ENCODE measurements at places on chromosomes 2 and 18.

GRCh38 chr2:156099382-156099781 lies 233.1 kb downstream of the NR4A2 start:
- DNase-seq = no peak

- no peak for DNase-seq
Measured at GRCh38 chr18:35506024-35506712, 8.4 kb upstream of the INO80C start.

DNA sequence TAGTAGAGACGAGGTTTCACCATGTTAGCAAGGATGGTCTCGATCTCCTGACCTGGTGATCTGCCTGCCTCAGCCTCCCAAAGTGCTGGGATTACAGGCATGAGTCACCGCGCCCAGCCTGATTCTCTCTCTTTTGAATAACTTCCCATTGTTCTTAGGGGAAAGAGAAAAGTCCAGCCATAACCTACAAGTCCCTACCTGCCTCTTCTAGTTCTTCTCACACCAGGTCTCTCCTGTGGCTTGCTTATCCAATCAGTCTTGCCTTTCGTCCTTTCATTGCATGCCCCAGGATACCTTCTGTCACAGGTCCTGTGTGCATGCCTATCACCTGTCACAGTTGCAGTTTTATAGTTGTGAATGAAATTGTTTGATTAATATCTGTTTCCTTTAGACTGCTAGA lies 148.1 kb downstream of the SLC4A3 start:
- no peak for DNase-seq

DNA sequence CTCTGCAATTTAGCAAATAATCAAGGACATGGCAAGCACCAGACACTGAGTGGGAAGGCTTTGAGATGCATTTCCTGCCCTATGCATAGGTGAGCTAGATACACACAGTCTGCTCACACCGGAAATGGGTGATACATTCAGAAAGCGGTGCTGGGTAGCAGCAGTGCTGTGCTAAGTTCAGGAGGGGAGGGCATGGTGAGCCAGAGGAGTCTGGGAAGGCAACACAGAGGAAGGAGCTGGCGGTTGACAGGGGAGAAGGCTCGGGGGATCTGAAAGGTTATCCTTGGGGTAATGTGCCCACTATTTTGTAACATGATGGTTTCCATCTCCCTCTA lies 57.4 kb upstream of the EPAS1 start:
- DNase-seq = no peak

DNA sequence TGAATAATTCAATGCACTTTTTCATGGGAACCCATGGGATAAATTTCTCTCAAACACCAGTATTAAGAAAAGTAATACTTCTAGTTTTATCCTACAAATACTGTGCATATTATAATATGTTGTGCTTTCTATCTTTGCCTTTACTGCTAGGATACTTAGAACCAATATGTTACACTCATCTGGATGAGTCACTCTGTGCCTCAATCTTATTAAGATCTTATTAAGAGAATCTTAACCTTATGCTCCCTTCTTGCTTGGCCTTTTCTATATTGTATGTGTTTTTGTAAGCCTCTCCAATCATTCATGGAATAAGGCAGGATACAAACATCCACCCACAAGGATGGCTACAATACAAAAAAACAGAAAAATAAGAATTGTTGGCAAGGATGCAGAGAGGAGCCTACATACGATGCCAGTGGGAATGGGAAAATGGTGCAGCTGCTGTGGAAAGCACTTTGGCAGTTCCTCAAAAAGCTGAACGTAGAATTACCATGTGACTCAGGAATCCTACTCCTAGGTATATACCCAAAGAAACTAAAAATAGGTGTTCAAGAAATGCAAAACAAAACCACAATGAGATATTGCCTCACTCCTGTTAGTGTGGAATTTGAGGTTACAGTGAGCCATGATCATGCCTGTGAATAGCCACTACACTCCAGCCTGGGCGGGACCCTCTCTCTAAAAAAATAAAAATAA lies 10.7 kb upstream of the TWSG1 start:
- no peak for DNase-seq

Data from activated CD8-positive, alpha-beta memory T cell treated with anti-CD3 and anti-CD28 coated beads for 48 hours (primary cell).